ENCODE measurements at places on chromosomes 16 and 17. TPM values are rescaled to one million over a fixed set of nuclear protein-coding genes. Genes with fewer than 3 reads are reported as not detected.

CTRB1 gene
- 11.0 TPM for total RNA-seq

KRTAP17-1 gene
- total RNA-seq = not detected

BORCS6 gene
- total RNA-seq = 5.5 TPM

GRCh38 chr16:50509521-50510341 lies 38.5 kb upstream of the NKD1 start:
- no peak for DNase-seq

GRCh38 chr17:57044976-57045867 lies 39.8 kb upstream of the AKAP1 start:
- no peak for DNase-seq

GRCh38 chr17:45368651-45369050 lies 51.8 kb upstream of the MAP3K14 start:
- no peak for DNase-seq

DNA sequence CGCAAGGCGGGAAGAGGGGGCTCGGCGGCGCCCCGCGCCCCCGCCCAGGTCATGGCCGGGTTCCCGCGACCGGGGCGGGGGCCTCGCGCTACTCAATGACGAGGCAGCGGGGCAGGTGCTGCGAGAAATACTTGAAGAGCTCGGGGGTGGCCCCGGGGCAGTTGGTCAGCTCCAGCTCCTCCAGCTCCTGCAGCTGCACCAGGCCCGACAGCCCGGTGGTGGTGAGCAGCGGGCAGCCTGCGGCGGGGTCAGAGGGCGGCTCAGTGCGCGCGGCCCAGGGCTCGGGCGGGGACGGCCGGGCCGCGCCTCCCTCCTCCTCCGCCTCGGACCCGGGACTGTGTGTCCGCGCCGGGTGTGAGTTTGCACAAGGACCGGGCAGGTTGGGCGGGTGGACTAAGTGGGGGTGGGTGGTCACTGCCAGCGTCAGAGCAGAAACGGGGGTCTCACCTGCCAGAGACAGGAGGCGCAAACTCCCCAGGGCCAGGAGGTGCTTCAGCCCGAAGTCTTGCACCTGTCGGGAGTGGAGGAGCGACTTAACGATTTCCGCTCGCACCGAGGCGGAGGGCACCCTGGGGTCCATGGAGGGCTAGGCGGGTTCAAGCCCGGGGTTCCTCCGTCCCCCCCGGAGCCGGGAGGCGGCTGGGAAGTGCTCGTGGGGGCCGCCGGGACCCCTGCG lies 4.1 kb upstream of the WDR24 start:
- DNase-seq = no peak

DNA sequence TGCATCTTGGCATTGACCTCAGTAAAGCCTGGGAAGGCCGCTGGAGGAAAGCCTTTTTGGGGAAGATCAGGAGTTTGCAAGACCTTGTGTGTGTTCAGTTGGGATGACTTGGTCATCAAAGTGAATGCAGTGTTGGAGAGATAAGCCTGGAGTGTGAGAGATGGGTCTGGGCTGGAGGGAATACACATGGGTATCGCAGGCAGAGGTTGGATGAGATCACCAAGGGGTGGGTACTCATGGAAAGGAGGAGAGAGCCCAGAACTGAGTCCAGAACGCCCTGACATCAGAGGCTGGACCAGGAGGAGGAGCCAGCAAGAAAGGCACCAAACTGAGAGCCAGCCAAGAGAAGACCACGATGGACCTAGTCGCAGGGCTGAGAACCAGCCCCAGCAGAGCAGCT lies 35.2 kb downstream of the SDK2 start:
- no peak for DNase-seq

GRCh38 chr16:65875381-65876055 lies 491.0 kb upstream of the CDH5 start:
- no peak for DNase-seq
